Neural progenitor cell (in vitro differentiated cells): ENCODE measurements at places on chromosomes 1 and 21. TPM values are rescaled to one million over a fixed set of nuclear protein-coding genes. Genes with fewer than 3 reads are reported as not detected.

The SDC3 gene
- 23.0 and 45.1 TPM in 2 replicates for total RNA-seq

The LCE4A gene
- not detected in 2 replicates for total RNA-seq

The GBP4 gene
- total RNA-seq, result not detected in 2 replicates

The RBBP5 gene
- 21.9 and 30.1 TPM in 2 replicates for total RNA-seq

The ZNF593 gene
- 3.3 and 13.3 TPM in 2 replicates for total RNA-seq

The TRNAU1AP gene
- total RNA-seq, result 43.9 and 50.0 TPM in 2 replicates

The TNFRSF25 gene
- 15.6 and 23.7 TPM in 2 replicates for total RNA-seq

The CCDC27 gene
- total RNA-seq, result not detected in 2 replicates

The IQGAP3 gene
- 31.5 and 59.2 TPM in 2 replicates for total RNA-seq

The MXRA8 gene
- 6.8 and 24.0 TPM in 2 replicates for total RNA-seq

The EPHB2 gene
- 38.3 and 80.2 TPM in 2 replicates for total RNA-seq

The ADGRB2 gene
- 7.1 and 21.2 TPM in 2 replicates for total RNA-seq

The PIGR gene
- total RNA-seq, result not detected in 2 replicates

The ESRRG gene
- 2.1 and 3.0 TPM in 2 replicates for total RNA-seq

The GPR153 gene
- total RNA-seq, result 8.4 and 27.3 TPM in 2 replicates

The PROX1 gene
- total RNA-seq, result 1.3 and 5.0 TPM in 2 replicates

The ZNF593OS gene
- total RNA-seq, result 0.67 and 2.1 TPM in 2 replicates

The CDCA8 gene
- 49.3 and 65.0 TPM in 2 replicates for total RNA-seq

The TRIM33 gene
- total RNA-seq, result 64.8 and 75.4 TPM in 2 replicates

The USH2A gene
- total RNA-seq, result 0.03 and 0.04 TPM in 2 replicates

The TNNI3K gene
- total RNA-seq, result 1.9 and 3.4 TPM in 2 replicates

The CCDC30 gene
- 2.0 and 2.8 TPM in 2 replicates for total RNA-seq

The KRTAP13-2 gene
- total RNA-seq, result not detected in 2 replicates

The LAD1 gene
- 0.34 TPM in 1 of 2 replicates, not detected in the other for total RNA-seq

The TEDDM1 gene
- not detected in 2 replicates for total RNA-seq

The TFF2 gene
- not detected in 2 replicates for total RNA-seq

The NKAIN1 gene
- total RNA-seq, result 14.5 and 24.0 TPM in 2 replicates

The TCP10L gene
- 0.59 and 3.7 TPM in 2 replicates for total RNA-seq

The VWA5B1 gene
- total RNA-seq, result not detected in 2 replicates

The CNIH3 gene
- 2.0 and 2.5 TPM in 2 replicates for total RNA-seq

The KCNE1 gene
- total RNA-seq, result not detected in 2 replicates

The RGS18 gene
- total RNA-seq, result not detected in 2 replicates

The PCSK9 gene
- 4.5 and 13.7 TPM in 2 replicates for total RNA-seq

The CFAP57 gene
- 0.40 and 0.97 TPM in 2 replicates for total RNA-seq

The GUCA2A gene
- not detected in 2 replicates for total RNA-seq

The SYDE2 gene
- total RNA-seq, result 10.9 and 12.0 TPM in 2 replicates

The RSPO1 gene
- 0.67 and 0.93 TPM in 2 replicates for total RNA-seq

The TDRD5 gene
- total RNA-seq, result 0.09 TPM in 2 replicates

The FCRL1 gene
- total RNA-seq, result not detected in 2 replicates

The NDC1 gene
- total RNA-seq, result 63.6 and 94.3 TPM in 2 replicates

The SH2D1B gene
- total RNA-seq, result not detected in 2 replicates

The ASCL5 gene
- total RNA-seq, result not detected in 2 replicates
